ENCODE measurements at places on chromosomes 12 and 14.

- DNase-seq = peak; percentile 83
These were observed 3.4 kb downstream of the RHOF start for GRCh38 chr12:121789800-121790728.

DNA sequence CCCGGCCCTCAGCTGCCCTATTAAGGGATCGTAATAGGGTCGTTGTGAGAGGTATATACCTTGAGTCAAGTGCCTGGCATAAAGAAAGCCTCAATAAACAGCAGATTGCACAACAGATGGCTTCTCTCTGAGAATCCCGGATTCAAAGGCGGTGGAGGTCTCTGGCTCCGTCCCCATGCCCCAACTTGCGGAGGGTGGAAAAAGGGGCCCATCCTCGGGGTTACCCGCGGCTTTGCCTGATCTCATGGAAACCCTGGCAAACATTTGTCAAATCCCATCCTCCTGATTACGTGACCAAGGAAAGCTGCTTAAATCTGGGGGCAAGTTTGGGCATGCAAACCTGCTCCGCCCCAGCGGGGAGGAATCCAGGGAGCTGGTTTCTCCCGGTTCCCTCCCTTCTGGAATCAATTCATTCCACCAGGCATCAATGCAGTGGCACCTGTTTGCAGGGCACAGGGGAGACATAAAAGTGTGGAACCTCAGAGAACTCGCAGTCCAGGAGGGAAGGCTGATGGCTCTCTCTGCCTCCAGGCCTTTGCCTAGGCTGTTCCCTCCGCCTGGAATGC is 12.3 kb downstream of the TRPV4 start:
- DNase-seq = no peak

DNA sequence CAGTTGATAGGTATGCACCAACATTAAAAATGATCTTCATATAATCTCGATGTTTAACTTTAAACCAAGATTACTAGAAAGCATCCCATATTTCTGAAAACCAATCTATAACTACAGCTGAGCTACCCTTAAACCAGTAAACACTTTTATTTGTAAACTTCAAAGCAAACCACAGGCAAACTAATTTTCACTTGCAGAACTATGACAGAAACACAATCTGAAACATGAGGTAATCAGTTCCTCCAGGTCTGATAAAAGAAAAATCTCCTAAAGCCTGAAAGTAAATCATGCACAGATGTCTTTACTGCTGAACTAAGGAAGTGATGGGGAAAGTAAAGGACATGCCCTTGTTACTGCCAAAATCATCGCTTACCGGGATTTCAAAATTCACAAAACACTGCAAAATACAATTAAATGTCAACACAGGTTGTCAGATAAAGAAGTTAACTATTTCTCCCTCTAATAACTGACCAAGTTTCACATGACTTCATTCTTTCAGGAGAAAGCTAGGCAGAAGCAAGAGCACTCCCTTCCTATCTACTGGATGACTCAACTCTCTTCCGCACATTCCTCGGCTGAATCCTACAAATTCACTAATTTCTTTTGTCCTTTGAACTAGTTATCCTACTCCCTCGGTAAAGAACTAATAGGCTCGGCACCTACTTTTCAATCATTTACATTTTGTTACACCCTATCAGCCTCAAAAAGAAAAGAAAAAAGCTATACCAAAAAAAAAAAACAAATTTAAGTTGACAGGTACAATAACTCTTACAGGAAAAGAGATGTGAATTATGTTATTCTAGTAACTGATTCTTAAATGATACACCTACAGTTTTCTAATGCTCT is 1.4 kb downstream of the EEA1 start:
- DNase-seq = no peak

GRCh38 chr12:31217356-31218130 is 108.4 kb downstream of the SINHCAF start:
- DNase-seq = no peak

DNA sequence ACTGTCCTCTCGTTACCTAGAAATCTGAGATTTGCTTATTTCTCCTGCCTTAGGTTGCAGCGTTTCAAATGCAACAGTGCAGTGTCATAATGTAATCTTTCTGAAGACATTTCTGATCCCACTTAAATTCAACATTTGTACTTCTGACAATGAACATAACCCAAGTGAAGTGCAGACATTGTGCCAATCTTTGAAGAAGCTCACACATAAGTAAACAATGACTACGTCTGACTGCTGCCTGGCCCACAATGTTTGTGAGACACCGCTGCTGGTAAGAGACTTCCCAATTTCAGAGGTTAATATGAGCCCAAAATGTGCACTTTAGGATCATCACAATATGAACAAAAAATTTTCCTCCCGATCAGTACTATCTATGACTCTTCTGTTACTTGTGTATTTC is 84.6 kb upstream of the BCL2L14 start:
- DNase-seq = no peak

DNA sequence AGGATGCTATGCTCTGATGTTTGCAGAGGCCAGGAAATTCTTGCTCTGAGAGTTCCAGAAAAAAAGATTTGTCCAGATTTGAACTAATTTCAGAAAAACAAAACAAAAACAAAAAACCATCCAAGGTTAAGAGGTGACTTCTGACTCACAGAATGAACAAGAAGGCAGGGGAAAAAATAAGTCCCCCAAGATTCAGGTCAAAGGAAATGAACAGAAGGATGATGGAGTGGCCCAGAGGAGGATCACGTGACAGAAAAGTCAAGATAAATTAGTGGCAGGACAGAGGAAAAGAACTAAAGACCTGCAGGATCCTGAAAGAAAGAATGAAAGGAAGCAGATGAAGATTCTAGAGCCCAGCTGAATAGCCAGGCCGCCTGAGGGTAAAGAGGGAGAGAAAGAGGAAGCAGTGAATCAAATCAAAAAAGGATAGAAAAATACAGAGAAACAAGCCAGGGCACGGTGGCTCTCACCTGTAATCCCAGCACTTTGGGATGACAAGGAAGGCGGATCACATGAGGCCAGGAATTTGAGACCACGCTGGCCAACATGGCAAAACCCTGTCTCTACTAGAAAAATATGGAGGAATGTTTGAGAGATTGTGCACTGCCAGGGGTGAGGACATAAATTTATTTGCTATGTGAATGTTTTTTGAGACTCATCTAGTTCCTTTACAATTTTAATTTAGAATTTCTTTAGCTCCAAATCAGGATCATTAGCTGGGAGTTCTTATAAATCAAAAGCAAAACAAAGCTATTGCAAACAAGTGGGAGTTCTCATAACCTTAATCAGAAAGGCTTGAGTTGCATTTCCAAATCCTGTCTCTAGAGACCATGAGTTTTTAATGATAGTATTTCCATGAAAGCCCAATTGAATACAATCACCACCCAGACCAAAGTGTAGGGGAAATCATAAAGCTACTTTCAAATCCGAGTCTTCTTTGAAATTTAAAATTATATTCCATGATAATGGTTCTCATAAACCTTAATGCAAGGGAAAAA is 217.1 kb upstream of the PLEKHG7 start:
- no peak for DNase-seq
